Peyer's patch (tissue), 4 donors: ENCODE measurements at places on chromosomes 13 and 19. TPM values are rescaled to one million over a fixed set of nuclear protein-coding genes. Genes with fewer than 3 reads are reported as not detected.
A peak's percentile ranks its signal among the peaks of the same experiment; 100 is the strongest.

KLK10 gene
- 2.4 TPM for total RNA-seq

KLF5 gene
- 70.1 TPM for total RNA-seq

- DNase-seq, result no peak
Observed at GRCh38 chr13:39803156-39803555, 147.7 kb downstream of the COG6 start.

LILRB5 gene
- total RNA-seq, result 6.1 TPM

CGB8 gene
- not detected for total RNA-seq

ZNF816 gene
- 11.3 TPM for total RNA-seq

RFPL4AL1 gene
- not detected for total RNA-seq

DNA sequence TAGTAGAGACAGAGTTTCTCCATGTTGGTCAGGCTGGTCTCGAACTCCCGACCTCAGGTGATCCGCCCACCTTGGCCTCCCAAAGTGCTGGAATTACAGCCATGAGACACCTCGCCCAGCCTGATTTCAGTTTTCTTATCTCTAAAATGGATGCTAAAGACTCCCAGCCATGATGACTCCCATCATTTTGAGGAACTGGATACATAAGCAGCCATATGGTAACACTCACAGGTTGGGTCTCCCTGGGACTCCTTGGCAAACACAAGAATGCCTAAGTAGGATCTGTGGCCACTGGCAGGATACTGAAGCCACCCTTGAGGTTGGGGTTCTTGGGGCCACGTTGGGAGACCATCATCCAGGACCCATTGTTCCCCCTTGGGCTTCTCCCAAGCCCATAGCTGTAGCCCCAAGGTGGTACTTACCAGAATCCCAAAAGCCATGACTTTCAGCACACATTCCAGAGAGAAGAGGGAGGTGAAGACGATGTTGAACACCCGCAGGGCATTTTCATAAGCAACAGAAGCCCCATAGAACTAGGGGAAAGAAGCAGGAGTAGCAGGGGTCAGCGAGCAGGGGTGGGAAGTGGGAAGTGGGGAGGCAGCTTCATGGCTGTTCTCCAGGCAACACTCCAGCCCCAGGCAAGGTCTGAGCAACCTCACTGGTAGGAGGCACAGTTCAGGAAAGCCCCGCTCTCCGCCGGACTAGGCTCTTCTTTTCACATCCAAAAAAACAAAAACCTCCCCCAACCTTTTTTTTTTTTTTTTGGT lies 102.5 kb downstream of the IER2 start:
- DNase-seq, result no peak

- DNase-seq, result no peak
Observed at GRCh38 chr13:38418286-38418685, 68.6 kb downstream of the UFM1 start.

UHRF1 gene
- total RNA-seq, result 7.4 TPM

DNA sequence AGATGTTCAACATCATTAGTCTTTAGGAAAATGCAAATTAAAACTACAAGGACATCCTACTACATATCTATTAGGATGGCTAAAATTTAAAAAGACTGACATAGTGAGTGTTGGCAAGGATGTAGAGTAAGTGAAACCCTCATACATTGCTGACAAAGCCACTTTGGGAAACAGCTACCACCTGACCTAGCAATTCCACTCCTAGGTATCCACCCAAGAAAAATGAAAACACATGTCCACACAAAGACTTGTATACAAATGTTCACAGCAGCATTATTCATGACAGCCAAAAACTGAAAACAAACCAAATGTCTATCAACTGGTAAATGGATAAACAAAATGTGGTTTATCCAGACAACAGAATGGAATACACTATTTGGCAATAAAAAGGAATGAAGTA lies 51.7 kb upstream of the DOCK9 start:
- DNase-seq, result no peak

ZNF700 gene
- total RNA-seq, result 37.8 TPM

GFY gene
- not detected for total RNA-seq

PLPP2 gene
- 260 TPM for total RNA-seq

DNA sequence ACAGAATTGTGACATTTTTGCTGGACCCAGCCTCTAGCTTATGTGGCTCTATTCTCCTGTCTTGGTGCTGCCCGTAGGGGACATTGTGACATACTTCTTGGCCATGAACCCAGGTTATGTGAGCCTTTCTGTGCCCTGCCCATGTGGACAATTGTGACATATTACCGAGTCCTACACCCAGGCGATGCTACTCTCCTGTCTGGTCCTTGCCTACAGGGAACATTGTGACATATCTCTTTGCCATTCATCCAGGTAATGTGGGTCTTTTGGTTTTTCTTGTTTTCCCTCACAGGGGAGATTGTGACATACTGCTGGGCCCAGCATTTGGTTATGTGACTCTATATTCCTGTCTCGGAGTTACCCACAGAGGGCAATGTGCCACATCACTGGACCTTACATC lies 71.5 kb upstream of the ZNF43 start:
- no peak for DNase-seq

DNA sequence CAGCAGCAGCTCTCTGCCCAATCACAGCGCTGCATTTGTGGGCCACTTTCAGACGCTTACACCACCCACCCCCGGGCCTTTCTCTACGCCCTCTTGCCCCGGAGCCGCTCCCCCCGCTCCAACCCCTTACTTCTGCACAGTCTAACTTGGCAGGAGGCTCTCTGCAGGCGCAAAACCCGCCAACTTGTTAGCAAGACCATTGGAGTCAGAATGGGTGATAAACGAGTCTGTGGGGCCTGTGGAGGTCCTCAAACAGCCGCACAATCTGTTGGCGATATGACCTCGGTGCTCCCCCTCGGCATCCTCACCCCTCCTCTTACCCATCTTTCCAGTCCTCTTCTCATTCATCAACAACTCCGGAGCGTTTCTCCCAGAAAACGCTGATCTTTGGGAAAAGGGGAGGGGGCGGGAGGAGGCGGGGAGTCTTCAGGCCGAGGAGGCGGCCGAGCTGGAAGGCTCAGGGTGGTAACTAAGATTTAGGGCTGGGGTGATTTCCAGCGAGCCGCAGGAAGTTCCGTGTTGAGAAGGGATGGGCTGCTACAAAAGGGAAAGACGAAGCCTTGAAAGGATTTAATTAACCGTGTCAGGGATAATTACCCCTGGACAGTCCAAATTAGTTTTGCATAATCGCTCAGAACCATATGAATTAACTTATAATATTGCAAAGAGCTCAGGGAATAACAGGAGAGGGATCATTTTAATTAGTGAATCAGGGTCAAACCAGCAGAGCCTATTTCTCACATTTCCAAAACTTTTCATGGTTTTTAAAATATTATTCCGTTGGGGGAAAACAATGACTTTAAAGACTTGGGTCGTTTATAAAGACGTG lies 4.1 kb downstream of the SOX21 start:
- DNase-seq, result no peak

GRCh38 chr19:10044390-10044789 lies 31.1 kb downstream of the RDH8 start:
- no peak for DNase-seq

ZNF568 gene
- 2.8 TPM for total RNA-seq

CILP2 gene
- total RNA-seq, result not detected

MICOS13 gene
- total RNA-seq, result 46.4 TPM

COQ8B gene
- 92.8 TPM for total RNA-seq

ATP7B gene
- 28.0 TPM for total RNA-seq

GRCh38 chr13:111384441-111385182 lies 64.2 kb downstream of the TEX29 start:
- peak; percentile 37 for DNase-seq

GRCh38 chr13:92315265-92315664 lies 911.3 kb upstream of the GPC6 start:
- no peak for DNase-seq

GRCh38 chr19:3621689-3622088 lies 4.9 kb downstream of the CACTIN start:
- no peak for DNase-seq
